Kidney (tissue), 22 donors: ENCODE measurements at places on chromosomes 7 and 10.

- peak; percentile 67 for DNase-seq
These were observed 1.3 kb downstream of the FBXL15 start for GRCh38 chr10:102421757-102422512.

DNA sequence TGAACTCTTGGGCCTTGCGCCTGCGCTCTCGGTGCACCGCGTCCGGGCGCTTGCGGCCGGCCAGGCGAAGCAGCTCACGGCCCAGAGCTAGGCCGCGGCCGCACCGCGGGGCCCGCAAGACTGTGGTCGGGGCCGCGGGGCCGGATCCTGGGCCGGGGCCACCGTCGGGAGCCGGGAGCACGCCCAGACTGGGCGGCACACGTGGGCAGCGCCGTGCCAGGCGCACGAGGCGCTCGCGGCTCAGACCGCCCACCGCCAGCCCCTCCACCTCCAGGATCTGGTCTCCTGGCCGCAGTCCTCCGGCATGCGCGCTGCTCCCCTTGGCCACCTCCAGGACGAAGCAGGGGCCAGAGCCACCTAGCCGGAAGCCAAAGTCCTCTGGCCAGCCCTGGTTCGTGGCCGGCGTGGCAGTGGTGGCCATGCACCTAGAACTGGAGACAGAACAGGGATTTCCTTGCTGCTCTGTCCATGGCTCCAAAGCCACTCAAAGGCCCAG is at the start of gene GRID2IP:
Gene GRID2IP, minus strand, starts transcription at position 446 of the 496 bp plus-strand sequence. Its CDS starts 25 bp downstream, at position 421.
- no peak for DNase-seq

- no peak for DNase-seq
These were observed 69.0 kb downstream of the CDH23 start for GRCh38 chr10:71465551-71466252.

DNA sequence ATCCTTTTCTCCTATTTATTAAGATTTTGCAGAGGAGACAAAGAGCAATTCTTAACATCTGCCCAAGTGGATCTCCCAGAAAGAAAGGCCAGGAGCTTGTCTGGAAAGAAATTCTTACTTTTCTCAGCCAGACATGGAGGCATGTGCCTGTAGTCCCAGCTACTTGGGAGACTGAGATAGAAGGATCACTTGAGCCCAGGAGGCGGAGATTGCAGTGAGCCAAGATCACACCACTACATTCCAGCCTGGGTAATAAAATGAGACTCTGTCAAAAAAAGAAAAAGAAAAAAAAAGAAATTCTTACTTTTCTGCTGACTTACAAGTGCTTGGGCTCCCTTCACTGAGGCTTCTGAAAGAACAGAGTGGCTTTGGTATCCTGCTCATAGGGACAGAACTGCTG is 2.4 kb upstream of the CYP3A43 start:
- no peak for DNase-seq
